ENCODE measurements at places on chromosomes 5 and 9.

- no peak for DNase-seq
Measured at GRCh38 chr5:90747175-90747574, 188.6 kb downstream of the ADGRV1 start.

GRCh38 chr9:137606005-137606621 is 627 bp downstream of the ARRDC1 start:
- DNase-seq = no peak

DNA sequence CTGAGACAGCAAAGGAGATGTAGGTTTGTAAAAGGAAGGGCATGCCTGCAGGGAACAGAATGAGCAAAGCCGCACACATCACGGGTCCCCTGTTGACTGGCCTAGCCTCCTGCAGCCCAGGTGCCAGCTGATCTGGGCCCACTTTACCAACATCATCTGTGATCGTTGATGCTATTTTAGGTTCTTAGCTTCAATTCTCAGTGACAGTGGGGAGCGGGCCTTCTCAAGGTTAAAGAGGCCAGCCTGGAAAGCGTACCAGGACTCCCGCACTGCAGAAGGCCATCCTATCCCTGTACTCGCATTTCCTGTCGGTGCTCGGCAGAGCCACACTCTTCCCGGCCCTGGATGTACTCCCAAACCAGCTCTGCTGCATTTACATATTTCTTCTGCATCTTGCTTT is 213.5 kb upstream of the IRX1 start:
- no peak for DNase-seq

DNA sequence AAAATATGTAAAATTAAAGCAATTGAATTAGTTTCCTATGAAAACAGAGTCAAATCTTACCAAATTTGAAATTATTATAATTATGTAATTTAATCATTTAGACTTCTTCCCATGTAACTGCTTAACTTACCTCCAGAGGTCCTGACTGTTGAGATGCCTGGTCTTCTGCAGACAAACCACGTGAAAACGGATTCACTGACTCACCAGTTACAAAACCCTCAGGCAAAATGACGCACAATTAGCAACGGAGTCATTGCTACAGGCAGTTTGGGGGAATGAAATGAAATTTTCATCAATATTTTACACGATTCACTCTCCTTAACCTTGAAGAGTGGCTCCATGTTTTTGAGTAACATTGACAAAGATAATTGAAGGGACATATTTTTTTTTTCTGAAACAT is 460.8 kb downstream of the MTRR start:
- no peak for DNase-seq

DNA sequence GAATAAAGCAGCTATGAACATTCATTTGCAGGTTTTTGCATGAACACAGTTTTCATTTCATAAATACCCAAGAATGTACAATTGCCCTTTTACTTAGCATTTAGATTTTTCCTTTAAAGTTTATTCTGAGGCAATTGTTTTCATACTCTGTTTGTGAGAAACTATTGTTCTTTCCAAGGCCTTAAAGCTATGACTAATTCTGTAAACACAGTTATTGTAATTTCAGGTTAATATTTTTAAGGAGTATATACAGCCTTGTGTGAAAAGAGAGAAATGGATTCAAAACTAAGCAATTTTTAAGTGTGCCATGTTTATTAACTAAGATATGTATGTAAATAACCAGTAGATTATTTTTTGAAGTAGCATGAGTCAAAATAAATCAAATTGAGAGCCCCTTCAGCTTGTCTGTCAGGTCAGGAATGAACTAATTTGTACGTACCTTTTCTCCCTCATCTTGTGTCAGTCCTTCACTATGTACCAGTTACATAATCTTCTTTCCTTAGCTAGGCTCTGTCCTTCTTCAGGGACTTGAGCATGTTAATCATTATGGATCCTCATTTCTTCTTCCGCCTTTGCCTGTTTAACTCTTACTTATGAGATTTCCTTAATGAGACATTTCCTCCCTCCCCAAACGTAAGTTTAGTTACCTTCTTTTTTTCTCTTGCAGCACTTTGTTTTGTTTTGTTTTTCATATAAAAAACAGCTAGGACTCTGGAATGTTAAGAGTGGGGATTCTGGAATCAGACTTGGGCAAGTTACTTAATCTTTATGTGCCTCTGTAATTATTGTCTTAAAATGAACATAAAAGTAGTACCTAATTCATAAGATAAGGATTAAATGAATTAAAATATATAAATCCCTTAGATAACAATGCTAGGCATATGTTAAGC is 63.6 kb downstream of the NIPBL start:
- DNase-seq = no peak

DNA sequence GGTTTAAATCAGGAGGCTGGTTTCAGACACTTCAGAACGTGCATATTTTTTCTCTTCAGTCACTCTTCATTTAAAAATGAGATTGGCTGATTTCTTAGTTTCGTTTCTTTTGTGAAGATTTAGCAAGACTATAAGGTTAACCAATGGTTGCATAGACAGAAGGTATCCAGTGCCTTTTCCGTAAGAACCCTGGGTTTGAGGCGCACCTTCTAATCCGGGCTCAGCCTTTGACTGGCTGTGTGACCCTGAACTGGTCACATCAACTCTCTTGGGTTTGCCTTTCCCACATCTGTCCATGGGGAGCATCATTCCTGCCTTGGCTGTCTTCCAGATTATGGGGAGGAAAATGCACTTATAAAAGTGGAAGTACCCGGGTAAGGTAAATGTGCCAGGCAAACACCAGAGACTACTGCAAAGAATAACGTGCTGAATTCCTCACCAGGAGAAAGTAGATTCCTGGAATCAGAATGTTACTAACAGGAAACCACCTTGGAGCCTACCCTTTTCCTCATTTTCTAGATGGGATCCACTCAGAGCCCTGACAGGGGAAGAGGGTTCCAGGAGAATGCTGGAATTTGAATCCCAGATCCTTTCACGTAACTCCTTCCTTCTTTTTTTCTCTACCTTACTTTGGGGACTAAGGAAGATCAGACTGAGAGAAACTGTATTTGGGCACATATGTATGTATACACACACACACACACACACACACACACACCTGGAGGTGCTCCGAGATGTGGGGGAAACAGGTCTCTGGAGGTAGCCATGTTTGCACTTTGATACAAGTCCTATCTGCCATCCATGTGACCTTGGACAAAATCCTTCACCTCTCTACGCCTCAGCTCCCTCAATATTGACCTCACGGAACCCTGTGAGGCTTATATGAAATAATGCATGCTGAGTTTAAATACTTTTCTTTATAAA is 6.8 kb downstream of the HAND1 start:
- no peak for DNase-seq

- DNase-seq = peak; percentile 39
Measured at GRCh38 chr9:33506626-33507370, 17.3 kb upstream of the ANKRD18B start.

GRCh38 chr9:33113799-33114547 is 37.5 kb upstream of the SMU1 start:
- no peak for DNase-seq

DNA sequence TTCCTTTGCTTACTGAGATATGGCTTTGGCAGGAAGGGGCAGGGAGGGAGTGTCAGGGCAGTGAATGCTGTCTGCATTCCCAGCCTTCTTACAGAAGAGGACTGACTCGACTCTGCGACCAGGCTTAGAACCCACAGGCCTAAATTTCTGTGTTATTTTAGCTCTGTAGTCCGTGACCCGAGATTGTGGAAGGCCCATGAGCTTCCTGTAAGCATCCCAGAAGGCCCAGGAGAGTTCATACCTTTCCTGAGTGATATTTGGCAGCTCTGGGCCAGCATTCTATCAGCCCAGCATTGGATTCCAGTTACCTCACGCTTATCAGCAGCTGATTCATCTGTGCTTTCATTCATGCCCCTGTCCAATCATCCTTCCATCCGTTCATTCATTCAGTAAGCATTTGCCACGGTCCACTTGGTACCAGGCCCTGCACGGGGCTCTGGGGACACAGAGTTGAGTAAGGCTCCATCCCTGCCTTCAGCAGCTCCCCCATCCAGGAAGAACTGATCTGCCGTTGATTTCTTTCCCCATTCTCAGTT is 28.2 kb upstream of the RPL26L1 start:
- no peak for DNase-seq

- DNase-seq = no peak
Measured at GRCh38 chr5:35476036-35476435, 141.6 kb upstream of the SPEF2 start.

- DNase-seq = no peak
Measured at GRCh38 chr9:119278171-119278570, 91.1 kb downstream of the BRINP1 start.

- DNase-seq = no peak
Measured at GRCh38 chr5:21152611-21153010, 1164.6 kb upstream of the CDH18 start.

GRCh38 chr9:82206946-82207345 is 218.4 kb downstream of the SPATA31D1 start:
- no peak for DNase-seq

DNA sequence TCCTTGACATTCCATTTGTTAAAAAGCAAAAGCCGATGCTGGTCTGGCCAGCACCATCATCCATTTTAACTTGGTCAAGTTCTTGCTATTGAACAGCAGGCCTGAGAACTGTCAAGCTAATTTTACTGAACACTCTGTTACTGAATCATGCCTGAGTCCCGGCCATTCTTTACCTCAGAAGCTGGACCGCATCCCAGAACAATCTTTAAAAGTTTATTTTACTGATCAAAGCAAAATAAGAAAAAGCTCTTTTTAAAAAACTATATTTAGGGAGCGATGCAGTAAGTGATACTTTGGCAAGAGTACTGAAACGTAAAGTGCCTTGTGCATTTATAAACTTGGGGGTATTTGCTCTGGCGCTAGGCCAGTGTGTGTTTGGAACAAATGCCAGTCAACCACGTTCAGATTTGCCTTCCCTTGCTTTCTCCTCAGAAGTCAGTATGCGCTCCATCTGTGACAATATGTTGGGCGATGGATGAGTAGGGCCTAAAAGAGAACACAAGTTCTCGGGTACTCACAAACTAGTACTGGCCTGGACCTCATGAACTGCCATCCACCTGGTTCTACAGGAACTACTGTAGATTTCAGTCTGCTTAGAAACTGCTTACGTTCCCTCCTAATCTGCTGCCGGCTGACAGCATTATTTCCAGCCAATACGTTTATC is 161.9 kb downstream of the MAPKAP1 start:
- DNase-seq = no peak

DNA sequence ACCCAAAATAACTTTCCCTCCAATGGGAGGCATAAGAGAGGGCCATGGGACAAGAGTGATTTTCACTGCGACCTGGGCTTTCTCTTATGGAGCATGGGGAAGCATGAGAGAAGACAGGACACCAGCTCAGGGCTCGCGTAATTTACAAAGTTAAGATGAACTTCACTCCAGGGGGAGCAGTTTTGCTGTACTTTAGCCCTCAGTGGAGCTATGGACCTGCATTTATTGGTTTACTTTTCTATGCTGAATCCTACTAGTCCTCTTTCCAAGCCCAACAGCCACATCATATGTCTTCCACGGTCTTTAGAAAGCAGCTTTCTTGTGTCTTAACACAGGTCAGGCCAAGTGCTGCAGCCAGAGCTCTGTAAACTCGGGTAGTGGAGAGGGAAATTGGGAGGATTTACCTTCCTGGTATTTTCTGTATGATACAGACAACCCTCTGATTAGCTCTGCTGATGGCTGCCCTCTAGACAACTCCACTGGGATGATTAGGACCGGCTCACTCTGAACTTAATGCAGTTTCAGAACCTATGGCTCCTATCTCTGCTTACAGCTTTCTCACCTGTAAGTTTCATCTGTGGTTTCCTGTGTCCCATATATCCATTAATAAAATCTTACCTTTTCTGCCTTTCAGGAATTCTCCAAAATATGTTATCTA is 581.0 kb upstream of the RORB start:
- no peak for DNase-seq

DNA sequence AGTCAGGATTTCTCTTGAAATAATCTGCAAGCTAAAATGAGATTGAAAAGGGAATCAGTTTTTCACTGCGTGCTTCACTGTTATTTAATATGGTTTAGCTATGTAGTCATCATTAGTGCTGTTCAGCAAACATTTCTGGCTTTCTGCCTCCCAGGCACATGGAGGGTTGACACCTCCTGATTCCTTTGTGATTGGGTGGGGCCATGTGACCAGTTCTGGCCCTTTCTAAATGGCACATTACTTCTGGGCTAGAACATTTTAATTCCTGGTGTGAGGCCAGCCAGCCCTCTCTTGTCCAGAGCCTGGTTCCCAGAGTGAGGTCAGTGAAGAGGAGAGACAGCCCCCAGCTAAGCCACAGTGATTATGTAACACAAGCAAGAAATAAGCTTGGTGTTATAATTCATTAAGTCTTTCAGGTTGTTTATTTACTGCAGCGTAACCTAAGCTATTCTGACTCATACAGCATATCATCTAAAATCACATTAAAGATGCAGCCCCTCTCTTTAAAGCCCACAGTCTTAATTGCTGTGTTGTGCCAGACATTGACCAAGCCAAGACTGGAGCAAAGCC is 17.4 kb upstream of the ARSI start:
- no peak for DNase-seq

GRCh38 chr5:96743065-96743768 is 64.5 kb downstream of the ERAP1 start:
- no peak for DNase-seq

GRCh38 chr5:141529873-141530272 is 41.0 kb downstream of the PCDHGC5 start:
- DNase-seq = no peak

DNA sequence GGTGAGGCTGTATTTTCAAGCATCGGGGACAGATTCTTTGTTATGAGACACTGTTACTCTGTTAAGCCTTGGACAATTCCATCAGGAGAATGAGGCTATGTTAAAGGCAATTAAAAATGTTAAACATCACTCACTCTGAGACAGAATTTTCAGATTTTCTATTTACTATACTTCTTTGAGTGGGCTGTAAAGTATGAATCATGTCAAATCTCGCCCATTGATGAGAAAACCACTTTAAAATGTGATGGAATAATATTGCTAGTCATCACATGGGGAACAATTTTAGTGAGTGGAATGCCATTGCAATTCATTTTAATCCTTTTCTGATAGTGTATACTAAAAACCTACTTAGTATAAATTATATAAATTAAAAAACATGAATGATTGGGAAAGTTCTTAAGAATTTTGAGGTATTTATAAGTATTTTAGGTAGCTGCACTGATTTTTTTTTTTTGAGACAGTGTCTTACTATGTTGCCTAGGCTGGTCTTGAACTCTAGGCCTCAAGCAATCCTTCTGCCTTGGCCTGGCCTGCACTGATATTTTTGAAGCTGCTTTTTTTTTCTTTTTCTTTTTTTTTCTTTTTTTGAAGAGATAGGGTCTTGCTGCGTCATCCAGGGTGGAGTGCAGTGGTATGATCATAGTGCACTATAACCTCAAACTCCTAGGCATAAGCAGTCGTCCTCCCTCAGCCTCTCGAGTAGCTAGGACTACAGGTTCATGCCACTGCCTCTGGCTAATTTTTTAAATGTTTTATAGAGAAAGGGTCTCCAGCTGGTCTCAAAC is 73.2 kb downstream of the KIAA1958 start:
- DNase-seq = no peak

- DNase-seq = no peak
Measured at GRCh38 chr5:129345213-129345924, 114.7 kb upstream of the ADAMTS19 start.

GRCh38 chr5:113237893-113238292 is 196.9 kb downstream of the TSSK1B start:
- DNase-seq = no peak

GRCh38 chr5:85452322-85453025 is 1067.8 kb upstream of the EDIL3 start:
- no peak for DNase-seq

- DNase-seq = no peak
Measured at GRCh38 chr9:88221105-88221504, 82.8 kb upstream of the SPATA31C2 start.

- no peak for DNase-seq
Measured at GRCh38 chr9:28135549-28135948, 562.3 kb upstream of the C9orf72 start.

All from stimulated activated CD4-positive, alpha-beta T cell treated with anti-CD3 and anti-CD28 coated beads, Interleukin-1b, Interleukin-23, amount 100 ng/mL, for 48 hours (primary cell).